Muscle of leg (tissue), 16 donors: ENCODE measurements at places on chromosomes 3 and 15. TPM values are rescaled to one million over a fixed set of nuclear protein-coding genes. Genes with fewer than 3 reads are reported as not detected.

The MYLK gene
- 28.2 TPM for total RNA-seq

The DPPA4 gene
- total RNA-seq = 0.58 TPM

The EXD1 gene
- total RNA-seq = not detected

DNA sequence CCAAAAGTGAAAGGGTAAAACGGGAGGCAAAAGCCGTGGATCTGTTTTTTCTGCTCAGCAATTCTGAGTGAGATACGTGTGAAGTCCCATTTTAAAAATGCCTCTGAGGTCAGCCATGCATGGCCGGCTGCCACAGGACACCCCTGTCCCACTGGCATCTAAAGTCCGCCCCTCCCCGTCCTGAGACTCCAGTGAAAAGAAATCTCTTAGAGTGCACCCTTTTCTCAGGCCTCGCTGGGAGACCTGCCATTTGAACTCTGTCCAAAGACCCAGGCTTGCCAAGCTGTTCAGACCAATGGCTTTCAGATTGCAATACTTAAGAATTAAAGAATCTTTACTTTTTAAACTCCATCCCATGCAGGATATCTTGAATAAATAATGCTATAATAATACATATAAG is 61.0 kb upstream of the SLC24A5 start:
- peak; percentile 77 for DNase-seq

The PPIB gene
- total RNA-seq = 364 TPM

The AP3B2 gene
- total RNA-seq = 0.18 TPM

- DNase-seq = no peak
Measured at GRCh38 chr3:118369892-118370491, 664.7 kb downstream of the IGSF11 start.

GRCh38 chr3:140664111-140664510 is 13.8 kb upstream of the TRIM42 start:
- DNase-seq = no peak

The VPS8 gene
- 126 TPM for total RNA-seq

DNA sequence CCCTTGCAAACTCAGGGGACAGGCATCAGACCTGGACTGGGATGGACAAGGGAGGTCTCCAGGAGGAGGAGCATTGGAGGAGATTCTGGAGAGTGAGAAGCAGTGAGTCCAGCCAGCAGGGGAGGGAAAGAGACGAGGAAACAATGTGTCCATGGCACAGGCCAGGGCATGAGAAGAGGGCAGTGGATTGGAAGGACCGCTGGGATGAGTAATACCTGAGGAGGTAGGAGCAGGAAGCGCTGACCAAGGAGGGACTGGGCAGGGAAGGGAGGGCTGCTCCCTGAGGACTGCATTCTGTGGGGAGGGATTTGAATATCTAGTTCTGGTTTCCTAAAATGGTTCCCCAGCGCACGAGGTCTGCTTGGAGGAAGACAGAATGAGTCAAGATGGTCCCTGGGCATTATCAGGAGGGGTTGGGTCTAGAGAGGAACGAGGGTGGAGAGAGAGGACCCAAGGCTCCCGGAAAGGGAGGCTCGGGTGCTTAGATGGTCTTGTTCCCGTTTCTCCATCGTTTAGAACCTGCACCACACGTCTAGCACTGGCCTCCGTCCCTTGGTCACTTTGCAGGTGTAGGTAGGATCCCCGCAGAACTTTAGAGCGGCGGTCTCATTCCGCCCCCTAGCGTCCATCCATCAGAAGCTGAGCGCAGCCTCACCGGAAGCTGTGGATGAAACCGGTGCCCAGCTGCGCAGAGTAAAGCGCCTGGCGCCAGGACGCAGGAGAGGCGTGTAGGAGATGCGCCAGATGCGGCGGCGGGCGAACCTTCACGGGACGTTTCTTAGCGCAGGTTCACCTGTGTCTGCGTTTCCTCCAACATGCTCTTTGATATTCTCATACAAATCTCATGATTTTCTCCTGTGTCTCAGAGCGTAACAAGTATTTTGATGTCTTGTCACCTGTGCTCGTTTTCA is 190.7 kb upstream of the NDN start:
- peak; percentile 53 for DNase-seq
